Aorta (tissue), 5 donors: ENCODE measurements at places on chromosomes 6 and 20. TPM values are rescaled to one million over a fixed set of nuclear protein-coding genes. Genes with fewer than 3 reads are reported as not detected.

DNA sequence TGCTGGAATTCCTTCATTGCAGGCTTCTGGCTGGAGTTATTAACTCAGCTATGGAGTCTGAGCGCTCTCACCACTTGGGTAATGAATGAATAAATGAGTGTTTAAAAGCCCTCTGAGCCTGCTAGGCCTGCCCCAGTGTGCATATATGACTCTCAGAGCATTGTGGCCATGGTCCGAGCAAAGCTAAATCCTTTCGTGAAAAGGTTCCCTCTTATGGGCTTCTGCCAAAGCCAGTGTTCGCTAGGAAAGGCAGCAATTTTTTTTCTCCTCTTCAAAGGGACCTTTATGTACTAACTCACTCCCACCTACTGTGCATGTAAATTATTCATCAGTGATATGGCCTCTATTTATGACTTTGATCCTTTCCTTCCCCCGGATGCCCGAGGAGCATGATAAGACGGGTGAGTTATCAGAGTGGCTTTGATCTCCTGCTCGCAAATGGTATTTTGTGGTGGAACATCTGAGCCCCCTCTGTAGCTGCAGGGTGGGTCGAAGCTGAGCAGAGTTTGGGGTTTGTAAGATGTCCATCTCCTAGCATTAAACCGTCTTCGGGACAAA lies 88.6 kb downstream of the LINC00237 start:
- no peak for DNase-seq

- DNase-seq = no peak
These were observed 8.6 kb downstream of the DACT2 start for GRCh38 chr6:168310945-168311344.

- DNase-seq = peak; percentile 78
These were observed 92.6 kb upstream of the CLDN20 start for GRCh38 chr6:155171109-155171746.

DNA sequence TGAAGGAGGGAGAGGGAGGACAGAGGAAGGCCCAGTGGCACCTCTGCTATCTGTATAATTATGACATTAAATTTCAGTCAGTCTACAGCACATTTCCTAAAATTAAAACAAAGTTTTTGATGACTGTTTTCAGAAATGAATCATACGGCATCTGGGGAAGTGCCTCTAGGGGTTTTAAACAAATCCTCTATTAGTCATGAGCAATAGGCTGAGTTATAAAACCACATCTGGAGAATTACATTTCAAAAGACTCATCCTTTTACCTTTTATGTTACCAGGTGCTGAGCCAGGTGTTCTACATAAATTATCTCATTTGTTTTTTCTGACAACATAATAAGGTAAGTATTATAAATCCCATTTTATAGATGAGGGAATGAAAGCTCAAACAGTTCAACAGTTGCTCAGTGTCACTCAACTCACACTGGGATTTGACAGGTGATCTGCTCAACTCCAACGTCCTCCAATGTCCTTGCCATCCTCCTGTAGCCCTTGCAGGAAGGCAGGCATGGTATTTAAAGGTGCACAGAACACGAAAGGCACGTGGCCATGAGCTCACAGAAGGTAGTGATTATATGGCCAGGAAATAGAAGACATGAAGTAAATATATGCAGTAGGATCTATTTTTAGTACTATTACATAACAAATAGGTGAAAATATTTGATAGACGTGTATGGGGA lies 184.2 kb upstream of the MAN1A1 start:
- DNase-seq = no peak

DNA sequence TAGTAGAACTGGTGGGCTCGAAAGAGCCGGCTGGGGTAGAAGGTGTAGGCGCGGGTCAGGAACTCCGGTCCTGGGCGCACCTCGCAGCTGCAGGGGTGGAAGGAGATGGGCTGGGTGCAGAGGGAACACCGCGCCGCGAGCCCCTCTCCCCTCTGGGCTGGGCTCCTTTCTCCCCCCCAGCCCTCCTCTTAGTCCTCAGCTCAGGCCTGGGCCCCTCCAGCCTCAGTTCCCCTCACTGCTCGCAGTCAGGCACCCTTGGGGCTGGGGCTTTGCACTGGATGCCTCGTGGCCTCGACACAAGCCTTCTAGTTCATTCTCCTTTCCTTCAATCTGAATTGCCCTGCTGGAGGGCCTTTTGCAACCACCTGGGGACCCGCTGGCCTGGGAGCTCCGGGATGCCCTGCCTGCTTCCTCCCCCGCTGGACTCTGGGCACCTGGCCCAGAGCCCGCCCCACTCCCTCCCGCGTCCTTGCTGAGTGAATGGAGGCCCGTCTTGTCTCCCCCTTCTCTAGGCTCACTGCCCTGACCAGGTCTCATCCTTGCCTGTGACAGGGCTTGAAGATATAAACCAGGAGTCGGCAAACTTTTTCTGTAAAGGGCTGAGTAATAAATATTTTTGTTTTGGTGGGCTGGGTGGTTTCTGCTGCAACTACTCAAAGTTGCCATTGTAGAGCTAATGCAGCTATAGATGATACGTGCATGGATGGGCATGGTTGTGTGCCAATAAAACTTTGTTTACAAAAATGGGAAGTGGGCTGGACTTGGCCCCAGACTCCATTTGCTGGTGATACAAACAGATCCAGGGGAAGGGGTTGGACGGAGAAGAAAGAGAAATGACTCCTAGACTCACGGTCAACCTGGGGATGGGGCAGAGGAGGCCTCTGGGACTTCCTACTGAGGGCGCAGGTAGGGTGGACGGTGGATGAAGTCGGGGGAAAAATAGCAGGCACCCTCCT lies 47.3 kb downstream of the APCDD1L start:
- DNase-seq = no peak

GRCh38 chr20:50478162-50478990 lies 31.8 kb upstream of the PTPN1 start:
- DNase-seq = peak; percentile 87

WFDC5 gene
- not detected for polyA plus RNA-seq

HCK gene
- 4.0 TPM for polyA plus RNA-seq
